ENCODE measurements at places on chromosomes 2 and 18.

GRCh38 chr2:11697103-11697871 lies 27.3 kb upstream of the NTSR2 start:
- no peak for DNase-seq

DNA sequence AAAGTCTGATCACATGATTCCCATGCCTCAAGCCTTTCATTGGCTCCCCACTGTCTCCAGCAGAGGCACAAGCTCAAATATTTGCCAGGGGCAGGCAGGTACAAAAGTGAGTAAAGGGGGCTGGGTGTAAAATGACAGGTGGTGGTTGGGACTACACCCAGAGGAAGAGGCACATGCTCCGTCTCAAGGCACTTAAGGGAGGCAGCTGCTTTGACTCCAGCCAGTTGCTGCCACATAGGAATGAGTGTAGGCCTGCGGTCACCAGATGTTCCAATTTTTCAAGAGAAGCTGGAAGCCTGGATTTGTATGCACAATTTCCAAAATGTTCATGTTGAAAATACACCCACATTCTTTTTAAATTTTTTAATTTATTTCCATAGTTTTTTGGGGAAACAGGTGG lies 164.4 kb downstream of the UPP2 start:
- no peak for DNase-seq

- DNase-seq, result no peak
Observed at GRCh38 chr2:232058931-232059330, 97.4 kb downstream of the DIS3L2 start.

- peak; percentile 30 for DNase-seq
Observed at GRCh38 chr2:175402571-175402970, 221.1 kb upstream of the ATP5MC3 start.

- no peak for DNase-seq
Observed at GRCh38 chr2:159201360-159202063, 85.0 kb downstream of the WDSUB1 start.

DNA sequence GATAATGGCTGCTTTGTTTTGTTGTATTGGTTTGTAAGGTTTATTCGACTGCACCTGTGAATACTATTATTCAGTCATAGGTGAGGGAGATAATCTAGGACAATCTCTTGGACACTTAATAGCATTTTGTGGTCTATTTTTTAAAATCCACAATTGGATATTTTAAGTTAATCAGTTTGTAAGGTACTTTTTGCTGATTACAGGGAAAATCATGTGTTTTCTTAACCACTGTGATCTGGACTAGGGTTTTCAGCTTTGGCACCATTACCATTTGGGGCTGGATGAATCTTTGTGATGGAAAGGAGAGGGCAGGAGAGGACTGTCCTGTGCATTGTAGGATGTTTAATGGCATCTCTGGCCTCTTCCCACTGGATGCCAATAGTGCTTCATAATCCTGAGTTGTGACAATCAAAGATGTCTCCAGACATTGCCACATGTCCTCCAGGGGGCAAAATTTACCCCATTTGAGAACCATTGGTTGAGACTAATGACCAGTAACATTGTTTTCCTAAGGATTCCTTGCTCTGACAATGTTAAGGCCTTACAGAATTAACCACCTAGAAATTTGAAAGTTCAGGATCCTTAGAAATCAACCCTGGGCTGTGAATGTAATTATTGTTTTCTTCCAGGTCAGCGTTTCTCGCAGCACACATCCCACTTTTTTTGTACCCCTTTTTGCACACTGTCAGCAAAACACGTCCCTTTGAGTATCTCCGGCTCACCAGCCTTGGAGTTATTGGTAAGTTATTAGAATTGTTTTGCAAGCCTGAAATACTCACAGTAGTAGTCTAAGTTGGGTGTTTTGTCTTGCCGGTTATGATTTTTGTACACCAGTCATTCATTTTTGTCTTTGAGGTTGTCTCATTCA lies 15.6 kb downstream of the CNOT9 start:
- DNase-seq, result no peak

- DNase-seq, result no peak
Observed at GRCh38 chr2:48337871-48338270, 192.1 kb upstream of the STON1 start.

DNA sequence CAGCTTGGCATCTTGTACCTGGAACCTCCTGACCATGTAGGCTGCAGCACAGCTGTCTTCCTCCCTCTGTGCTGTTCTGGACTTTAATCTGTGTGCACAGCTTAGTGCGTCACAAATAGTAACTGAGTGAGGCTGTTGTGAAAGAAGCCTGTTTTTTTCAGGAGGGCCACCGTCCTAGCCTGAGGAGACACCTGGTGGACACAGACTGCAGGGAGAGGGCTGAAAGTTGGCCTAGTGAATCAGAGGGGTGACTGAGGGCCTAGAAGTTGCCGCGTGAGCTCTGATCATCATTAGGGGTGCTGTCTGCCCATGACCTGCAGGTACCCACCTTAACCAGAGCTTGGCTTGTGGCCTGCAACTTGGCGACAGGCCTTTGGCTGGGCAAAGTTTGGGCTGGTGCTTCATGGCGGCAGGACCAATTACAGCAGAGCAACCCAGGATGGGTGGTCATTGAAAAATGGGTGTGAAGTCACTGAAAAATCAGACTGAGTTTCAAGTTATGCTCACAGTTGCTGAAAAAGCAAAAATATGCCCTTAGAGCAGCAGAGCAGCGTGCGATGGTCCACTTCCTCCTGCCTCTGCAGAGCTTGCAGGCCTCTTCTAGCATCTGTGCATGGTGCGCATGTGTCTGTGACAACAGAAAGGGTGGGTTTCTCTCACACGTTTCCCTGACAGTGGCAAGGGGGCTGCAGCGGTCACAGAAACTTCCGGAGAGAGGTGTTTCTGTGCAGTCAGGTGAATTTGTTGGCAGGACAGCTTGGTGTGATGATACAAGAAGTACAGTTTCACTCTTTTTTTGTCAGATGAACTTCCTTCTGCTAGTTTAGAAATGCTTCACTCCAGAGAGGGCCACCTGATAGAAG lies 9.6 kb downstream of the GDF7 start:
- no peak for DNase-seq

- DNase-seq, result no peak
Observed at GRCh38 chr18:34548120-34548972, 161.8 kb upstream of the DTNA start.

DNA sequence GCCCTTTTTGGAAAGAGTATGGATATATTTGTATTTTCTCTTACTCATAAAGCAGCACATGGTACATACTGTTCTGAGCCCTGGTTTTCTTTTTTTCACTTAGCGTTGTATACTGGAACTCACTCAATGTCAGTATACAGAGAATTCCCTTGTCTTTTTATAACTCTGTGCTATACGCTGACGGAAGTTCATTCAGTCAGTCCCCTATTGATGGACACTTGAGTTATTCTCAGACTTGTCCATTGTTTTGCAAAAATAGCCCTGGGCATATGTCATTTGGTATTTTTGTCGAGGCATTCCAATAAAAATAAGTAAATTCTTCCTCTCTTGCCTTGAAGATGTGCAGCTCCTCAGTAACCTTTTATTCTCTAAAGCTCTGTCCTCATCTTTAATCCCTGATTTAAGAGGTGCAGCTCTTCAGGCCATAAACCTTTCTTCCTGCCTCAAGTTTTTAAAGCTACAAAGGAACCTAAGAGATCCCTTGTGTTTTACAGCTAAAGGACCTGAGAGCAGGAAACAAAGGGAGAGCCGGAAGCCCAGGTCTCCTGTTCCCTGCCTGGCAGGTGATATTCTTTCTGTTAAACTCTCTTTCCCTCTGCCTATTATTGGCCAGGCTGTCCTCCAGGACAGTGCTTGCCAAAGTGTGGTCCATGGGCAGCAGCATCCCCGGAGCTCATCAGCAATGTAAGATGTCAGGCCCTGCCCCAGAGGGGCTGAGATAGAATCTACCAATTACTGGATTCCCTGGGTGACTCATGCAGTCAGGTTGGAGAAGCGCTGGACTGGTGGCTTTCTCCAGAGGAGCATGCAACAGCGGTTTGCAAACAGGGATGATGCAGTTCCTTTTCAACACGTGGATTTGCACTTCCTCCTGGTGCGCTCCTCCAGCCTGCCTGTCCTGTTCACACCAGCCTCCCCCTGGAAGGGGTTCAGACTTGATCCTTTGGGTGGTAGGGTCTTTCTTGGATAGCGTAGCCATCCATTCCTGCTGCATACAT lies 158.0 kb downstream of the NEDD4L start:
- DNase-seq, result no peak

GRCh38 chr18:48792141-48792540 lies 158.6 kb downstream of the SMAD7 start:
- DNase-seq, result no peak

GRCh38 chr2:55169915-55170314 lies 62.2 kb downstream of the CLHC1 start:
- no peak for DNase-seq

GRCh38 chr2:65299246-65299645 lies 71.6 kb downstream of the ACTR2 start:
- no peak for DNase-seq
